ENCODE measurements at places on chromosomes 12 and 14.
A peak's percentile ranks its signal among the peaks of the same experiment; 100 is the strongest.

GRCh38 chr12:20409607-20410377 is 41.5 kb downstream of the PDE3A start:
- DNase-seq: no peak

DNA sequence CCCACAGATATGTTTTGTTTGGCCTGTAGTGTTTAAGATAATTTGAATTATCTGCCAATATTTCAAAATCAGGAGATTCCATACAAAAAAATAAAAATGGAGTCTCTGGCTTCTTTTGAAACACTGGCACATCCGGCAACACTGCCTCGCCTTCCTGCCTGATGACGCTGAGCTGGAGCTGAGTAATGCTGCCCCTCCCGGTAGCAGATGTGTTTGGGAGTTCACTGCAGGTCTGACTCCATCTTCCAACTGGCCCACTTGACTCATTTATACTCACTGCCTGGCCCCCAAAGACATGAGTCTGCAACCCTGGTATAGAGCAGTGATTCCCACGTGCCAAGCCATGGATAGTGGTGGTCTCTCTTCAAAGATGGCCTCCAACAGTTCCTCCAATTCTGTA is 7.4 kb downstream of the CIT start:
- DNase-seq: peak; percentile 66

GRCh38 chr12:48197971-48198671 is 5.0 kb downstream of the OR10AD1 start:
- DNase-seq: peak; percentile 98

GRCh38 chr14:67532998-67533753 is at the start of gene PLEKHH1:
Gene PLEKHH1 (plus strand): TSS chr14:67533290. CDS start chr14:67541868, 8,578 bp downstream.
- DNase-seq: peak; percentile 79

DNA sequence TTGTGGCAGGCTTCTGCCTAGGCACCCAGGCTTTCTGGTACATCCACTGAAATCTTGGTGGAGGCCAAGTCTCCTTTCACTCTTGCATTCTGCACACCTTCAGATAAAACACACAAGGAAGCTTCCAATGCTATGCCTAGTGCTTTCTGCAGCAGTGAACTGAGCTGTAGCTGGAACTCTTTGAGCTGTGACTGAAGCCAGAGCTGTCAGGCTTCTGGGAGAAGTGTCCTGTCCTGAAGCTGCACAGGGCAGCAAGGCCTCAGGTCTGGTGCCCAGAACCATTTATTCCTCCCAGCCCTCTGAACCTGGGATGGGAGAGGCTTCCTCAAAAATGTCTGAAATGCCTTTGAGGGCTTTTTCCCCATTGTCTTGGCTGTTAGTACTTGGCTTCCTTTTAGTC is 941.7 kb downstream of the LRFN5 start:
- no peak for DNase-seq

- DNase-seq: no peak
Observed at GRCh38 chr12:3148366-3149000, 71.3 kb downstream of the TSPAN9 start.

Measured in tibial artery (tissue), 4 donors.